ENCODE measurements at places on chromosomes 1 and 21. TPM values are rescaled to one million over a fixed set of nuclear protein-coding genes. Genes with fewer than 3 reads are reported as not detected.

C1orf56 gene
- 2.6 TPM for total RNA-seq

CYP4Z1 gene
- total RNA-seq, result 2.6 TPM

WNT2B gene
- total RNA-seq, result 8.0 TPM

OPTC gene
- total RNA-seq, result not detected

PTPRF gene
- total RNA-seq, result 201 TPM

CBR3 gene
- 6.4 TPM for total RNA-seq

TNFAIP8L2 gene
- total RNA-seq, result 10.1 TPM

ALPL gene
- total RNA-seq, result 319 TPM

NKAIN1 gene
- total RNA-seq, result not detected

TMPRSS3 gene
- 8.1 TPM for total RNA-seq

NBPF4 gene
- total RNA-seq, result not detected

DIO1 gene
- not detected for total RNA-seq

HTR1D gene
- not detected for total RNA-seq

CLCN6 gene
- 36.6 TPM for total RNA-seq

LAD1 gene
- 12.6 TPM for total RNA-seq

L1TD1 gene
- total RNA-seq, result 0.44 TPM

RHD gene
- not detected for total RNA-seq

KIF14 gene
- total RNA-seq, result 0.26 TPM

AADACL3 gene
- not detected for total RNA-seq

IL19 gene
- total RNA-seq, result not detected

LHX8 gene
- total RNA-seq, result not detected

SH2D2A gene
- 4.1 TPM for total RNA-seq

SPRR2B gene
- total RNA-seq, result not detected

LRRC53 gene
- not detected for total RNA-seq

XCL1 gene
- total RNA-seq, result 0.30 TPM

DIRAS3 gene
- total RNA-seq, result 2.0 TPM

ERO1B gene
- total RNA-seq, result 14.5 TPM

C8A gene
- total RNA-seq, result not detected

ELAPOR1 gene
- 25.1 TPM for total RNA-seq

PLA2G2D gene
- total RNA-seq, result 0.29 TPM

C1orf185 gene
- not detected for total RNA-seq

SOX13 gene
- total RNA-seq, result 76.5 TPM

PAFAH2 gene
- 13.5 TPM for total RNA-seq

CLEC20A gene
- not detected for total RNA-seq

PTGER3 gene
- total RNA-seq, result not detected

ZNF683 gene
- 1.3 TPM for total RNA-seq

ADGRB2 gene
- 0.34 TPM for total RNA-seq

ANXA9 gene
- 1.2 TPM for total RNA-seq

OLFML2B gene
- total RNA-seq, result 12.8 TPM

FCGR1A gene
- 52.7 TPM for total RNA-seq

ST6GALNAC5 gene
- total RNA-seq, result 18.9 TPM

FLG2 gene
- not detected for total RNA-seq

LCE1C gene
- not detected for total RNA-seq

UBL4B gene
- not detected for total RNA-seq

GPR25 gene
- 0.49 TPM for total RNA-seq

SELL gene
- total RNA-seq, result 12.0 TPM

MRPL24 gene
- 52.5 TPM for total RNA-seq

PIGV gene
- 11.9 TPM for total RNA-seq

Measured in upper lobe of left lung (tissue), 6 donors.